ENCODE measurements at places on chromosomes 11 and 22.

DNA sequence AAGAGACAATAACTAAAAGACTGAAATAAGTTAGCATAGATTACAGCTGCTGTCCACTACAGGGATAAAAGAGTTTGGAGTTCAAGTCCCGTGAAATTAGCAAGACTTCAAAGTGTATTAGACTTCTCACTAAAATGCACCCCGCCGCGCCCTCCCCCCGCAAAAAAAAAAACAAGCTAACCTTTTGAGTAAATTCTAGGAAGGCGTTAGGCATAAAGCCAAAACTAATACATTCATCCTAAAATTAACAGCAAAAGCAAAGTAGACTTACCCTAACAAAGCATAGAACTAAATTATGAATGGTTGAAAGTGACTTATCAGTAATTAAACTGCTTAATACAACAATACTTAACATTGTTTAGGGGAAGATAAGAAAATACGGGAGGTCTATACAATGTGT lies 581.0 kb upstream of the CHORDC1 start:
- no peak for DNase-seq

- DNase-seq: no peak
Observed at GRCh38 chr11:620201-620600, 4.5 kb upstream of the IRF7 start.

DNA sequence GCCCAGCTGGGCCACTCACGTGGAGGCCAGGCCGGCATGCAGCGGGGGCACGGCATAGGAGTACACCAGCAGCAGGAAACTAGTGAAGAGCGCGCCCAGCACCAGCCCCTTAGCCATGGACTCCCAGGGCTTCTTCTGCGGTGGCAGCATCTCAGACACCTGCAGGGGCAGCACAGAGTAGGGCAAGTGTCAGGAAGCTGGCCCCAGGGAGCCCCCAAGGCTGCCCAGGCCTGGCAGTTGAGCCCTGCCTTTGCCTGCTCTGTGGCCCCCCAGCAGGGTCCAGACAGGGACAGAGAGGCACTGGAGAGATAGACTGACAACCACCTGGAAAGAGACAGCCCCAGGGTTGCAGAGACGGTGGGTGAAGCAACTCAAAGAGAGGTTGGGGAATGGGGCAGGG lies 10.7 kb upstream of the SEC14L6 start:
- DNase-seq: no peak

GRCh38 chr22:44089717-44090570 lies 65.8 kb downstream of the PARVB start:
- no peak for DNase-seq

GRCh38 chr11:26470992-26471391 lies 101.1 kb downstream of the MUC15 start:
- no peak for DNase-seq

Data from RPMI7951 (cell line).